Stimulated activated CD8-positive, alpha-beta memory T cell treated with anti-CD3 and anti-CD28 coated beads, Interleukin-4, amount 100 ng/mL, for 1 hour (primary cell): ENCODE measurements at places on chromosomes 1 and 21.

DNA sequence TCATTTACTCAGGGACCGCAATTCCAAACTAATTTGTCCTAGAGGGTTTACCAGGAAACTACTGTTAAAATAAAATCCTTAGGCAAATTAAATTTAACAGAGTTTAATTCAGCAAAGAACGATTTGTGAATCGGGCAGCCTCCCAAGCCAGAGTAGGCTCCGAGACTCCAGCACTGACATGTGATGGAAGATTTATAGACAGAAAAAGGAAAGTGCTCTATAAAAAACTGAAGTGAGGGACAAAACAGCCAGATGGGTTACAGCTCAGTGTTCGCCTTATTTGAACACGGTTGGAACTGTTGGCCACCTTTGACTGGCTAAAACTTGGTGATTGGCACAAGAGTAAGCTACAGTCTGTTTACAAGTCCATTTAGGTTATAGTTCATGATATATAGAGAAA is 35.2 kb upstream of the RCSD1 start:
- no peak for DNase-seq

DNA sequence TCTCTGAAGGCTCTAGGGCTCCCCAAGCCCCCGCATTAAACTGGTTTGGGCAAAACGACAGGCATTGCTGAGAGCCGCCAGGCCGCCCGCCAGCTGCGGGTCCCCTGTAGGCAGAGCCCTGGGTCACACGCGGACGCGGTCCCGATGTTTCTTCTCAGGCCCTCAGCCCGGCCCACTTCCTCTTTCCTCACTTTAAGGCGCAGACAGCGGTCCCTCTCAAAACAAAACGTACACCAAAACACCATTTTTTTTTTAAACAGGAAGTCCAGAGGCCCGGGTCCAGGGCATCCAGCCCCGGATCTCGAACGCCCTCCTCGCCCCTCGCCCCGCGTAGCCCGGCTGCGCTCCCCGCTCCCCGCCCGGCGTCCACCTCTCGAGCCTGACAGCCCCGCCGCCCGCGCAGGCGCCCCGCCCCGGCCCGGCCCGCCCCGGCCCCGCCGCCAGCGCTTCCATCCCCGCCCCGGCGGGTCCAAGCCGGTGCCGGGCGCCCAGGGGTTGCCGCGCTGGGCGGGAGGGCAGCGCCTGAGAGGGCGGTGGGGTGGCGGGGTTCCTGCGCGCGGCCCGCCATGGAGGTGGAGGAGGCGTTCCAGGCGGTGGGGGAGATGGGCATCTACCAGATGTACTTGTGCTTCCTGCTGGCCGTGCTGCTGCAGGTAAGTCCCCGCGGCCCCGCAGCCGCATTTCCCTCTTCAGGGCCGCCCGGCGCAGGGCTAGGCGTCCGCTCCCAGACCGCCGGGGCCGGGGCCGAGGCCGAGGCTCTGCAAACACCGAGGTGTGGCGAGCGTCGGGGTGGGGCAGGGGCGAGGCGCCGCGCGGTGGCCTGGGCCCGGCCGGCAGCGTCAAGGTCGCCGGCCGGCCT is at the start of gene SLC22A15:
Gene SLC22A15 (plus strand): TSS at position 452 of the 859 bp plus-strand sequence. CDS start 115 bp downstream, at position 567.
- DNase-seq: peak; percentile 2

GRCh38 chr1:77100875-77101274 is 118.4 kb downstream of the PIGK start:
- DNase-seq: no peak

DNA sequence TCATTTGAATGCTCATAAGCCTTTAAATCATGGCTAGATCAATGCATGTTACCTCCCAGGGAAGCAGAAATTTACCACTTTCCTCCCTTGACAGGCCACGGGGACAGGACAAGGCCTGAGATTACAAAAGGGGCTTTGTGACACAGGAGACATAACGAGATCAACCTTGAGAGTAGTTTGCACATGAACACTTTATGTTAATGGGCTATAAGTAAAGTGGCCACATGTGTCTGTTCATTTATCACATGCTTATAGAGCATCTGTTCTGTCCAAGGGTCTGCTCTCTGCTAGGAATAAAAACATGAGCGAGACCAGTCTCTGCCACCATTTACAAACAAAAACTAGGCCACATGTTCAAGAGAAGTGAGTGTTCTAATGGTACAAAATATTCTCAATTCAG is 144.1 kb upstream of the C8B start:
- no peak for DNase-seq

DNA sequence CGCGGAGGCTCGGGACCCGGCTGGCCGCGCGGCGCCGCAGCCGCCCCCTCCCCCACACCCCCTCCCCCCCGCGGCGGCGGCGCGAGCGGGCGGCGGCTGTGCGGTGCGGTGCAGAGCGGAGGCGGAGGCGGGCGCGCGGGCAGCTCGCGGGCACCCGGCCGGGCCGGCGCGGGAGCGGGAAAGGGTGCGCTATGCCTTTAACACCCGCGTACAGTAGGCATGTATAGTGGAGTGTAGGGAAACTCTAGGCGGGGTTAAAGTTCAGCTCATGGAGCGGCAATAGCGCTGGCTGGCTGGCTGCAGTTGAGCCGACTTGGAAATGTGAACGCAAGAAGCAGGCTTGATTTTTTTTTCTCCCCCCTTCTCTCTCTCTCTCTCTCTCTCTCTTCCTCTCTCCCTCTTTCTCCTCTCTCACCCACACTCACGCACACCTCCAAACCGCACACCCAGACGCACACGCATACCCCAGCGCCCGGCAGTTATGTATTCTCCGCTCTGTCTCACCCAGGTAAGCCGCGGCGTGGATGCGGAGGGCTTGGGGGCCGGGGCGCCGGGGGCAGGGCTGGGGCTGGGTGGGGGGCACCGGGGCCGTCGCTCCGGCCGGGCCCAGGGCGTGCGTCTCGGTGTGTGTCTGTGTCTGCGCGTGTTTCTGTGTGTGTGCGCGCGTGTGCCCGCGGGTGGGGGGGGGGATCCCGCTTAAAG is at the start of gene NFIA:
Gene NFIA (plus strand): TSS at position 251 of the 702 bp plus-strand sequence.
- no peak for DNase-seq

- DNase-seq: no peak
These were observed 42.2 kb downstream of the RAP1GAP start for GRCh38 chr1:21626921-21627339.

DNA sequence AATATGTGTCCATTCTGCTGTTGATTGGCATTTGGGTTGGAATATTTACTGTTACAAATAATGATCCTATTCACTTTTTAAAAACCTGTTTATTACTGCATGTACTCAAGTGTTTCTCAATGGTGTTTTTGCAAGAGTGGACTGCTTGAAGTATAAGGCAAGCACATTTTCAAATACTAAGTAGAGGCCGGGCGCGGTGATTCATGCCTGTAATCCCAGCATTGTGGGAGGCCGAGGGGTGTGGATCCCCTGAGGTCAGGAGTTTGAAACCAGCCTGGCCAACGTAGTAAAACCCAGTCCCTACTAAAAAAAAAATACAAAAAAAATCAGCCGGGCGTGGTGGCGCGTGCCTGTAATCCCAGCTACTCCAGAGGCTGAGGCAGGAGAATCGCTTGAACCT is 276.9 kb upstream of the ADGRL4 start:
- DNase-seq: no peak

GRCh38 chr1:170351366-170351946 is 180.5 kb upstream of the GORAB start:
- DNase-seq: no peak

DNA sequence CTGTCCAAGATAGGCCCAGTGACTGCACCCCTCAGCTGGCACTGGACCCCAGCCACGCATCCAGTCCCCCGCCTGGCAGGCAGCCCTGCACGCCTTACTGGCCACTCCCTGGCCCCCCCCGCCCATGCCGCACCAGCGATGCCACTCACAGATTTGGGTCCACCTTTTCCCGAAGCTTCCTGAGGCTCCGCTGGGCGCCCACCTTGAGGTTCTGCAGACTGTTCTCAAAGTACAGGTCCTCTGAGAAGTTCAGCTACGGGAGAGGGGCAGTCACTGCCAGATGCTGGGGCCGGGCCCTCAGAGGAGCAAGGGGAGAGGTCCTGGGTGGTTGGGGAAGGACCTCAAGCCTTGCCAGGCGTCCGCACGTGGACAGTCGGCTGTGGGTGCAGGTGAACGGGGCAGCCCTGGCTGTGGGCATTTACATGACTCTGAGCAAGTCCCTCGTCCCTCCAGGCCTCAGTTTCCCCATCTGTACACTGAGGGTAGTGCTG is 8.1 kb downstream of the PRXL2B start:
- DNase-seq: no peak

- DNase-seq: no peak
These were observed 32.2 kb upstream of the IFNAR2 start for GRCh38 chr21:33197496-33197895.

DNA sequence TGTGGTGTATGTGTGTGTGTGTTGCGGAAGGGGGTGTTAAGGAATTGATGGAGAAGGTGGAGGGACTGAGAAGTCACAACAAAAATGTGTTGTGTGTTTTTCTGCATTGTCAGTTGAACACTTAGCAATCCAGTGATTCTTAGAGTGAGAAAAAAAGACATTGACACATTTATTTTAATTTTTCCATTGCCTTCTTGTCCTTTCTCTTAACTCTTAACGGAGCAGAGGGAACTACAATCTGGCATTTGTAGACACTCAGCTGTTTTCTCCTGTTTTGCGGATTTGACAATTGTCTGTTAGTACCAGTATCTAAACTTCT is 725 bp downstream of the C1orf53 start:
- DNase-seq: no peak

- DNase-seq: no peak
These were observed 23.2 kb downstream of the SKI start for GRCh38 chr1:2251363-2251762.

- no peak for DNase-seq
These were observed 52.8 kb downstream of the RAP1GAP start for GRCh38 chr1:21616372-21616771.

DNA sequence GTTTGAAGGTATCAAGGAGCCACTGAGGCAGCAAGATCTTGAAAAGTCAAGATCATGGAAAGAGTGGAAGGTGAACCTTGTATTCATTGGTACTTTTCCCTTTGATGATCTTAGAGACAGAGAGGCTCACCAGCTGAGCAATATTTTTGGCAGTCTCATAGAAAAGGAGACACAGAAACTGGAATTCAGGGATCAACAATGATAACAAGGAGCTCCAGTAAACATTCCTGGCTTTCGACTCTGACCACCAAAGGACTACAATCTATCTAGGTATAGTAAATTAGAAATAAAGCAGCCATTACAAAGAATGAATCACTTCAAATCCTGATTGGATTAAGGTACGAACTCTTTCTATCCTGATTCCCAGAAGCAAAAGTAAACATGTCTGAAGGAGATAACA is 615.4 kb downstream of the KIF26B start:
- no peak for DNase-seq

DNA sequence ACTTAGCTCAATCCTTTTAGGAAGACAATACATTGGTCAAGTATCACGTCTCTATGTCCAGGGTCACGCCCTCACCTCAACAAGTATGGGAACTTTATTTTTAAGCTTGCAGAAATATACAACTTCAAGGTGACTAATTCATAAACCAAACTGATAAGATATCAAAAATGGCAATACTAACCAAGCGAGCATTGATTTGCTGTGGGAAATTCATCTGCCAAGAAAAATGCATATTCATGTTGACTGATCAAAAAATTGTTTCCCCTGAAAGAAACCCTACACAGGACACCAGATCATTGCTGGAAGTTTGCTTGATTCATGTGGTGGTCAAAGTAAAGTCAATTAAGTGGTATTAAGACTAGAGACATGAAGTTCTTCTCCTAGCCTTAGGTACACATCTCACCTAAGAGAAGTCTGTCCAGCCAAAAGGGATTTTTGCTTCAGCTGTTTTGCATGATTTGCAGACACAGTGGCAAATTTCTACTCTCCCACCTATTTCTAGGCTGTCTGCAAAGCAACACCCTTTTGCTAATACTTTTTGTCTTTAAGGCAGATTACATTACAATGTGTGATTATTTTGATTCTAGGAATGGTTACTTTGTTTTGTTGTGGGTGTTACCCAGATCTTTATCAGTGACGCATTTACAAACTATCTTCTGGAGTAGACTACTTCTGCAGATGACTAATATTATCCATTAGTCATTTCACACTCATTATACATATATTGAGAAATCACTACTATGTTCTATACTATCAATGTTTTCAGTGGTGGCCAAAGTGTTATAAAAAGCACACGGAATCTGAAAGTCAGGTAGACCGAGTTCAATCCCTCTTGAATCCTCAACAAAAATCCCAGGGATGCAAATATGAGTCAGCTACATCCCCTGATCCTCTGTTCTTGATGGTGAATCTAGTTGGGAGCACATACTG is 12.4 kb downstream of the SAMSN1 start:
- no peak for DNase-seq

- DNase-seq: no peak
These were observed 47.2 kb downstream of the CAPN9 start for GRCh38 chr1:230794431-230794830.

- DNase-seq: no peak
These were observed 221.9 kb upstream of the KCTD3 start for GRCh38 chr1:215345208-215345607.

DNA sequence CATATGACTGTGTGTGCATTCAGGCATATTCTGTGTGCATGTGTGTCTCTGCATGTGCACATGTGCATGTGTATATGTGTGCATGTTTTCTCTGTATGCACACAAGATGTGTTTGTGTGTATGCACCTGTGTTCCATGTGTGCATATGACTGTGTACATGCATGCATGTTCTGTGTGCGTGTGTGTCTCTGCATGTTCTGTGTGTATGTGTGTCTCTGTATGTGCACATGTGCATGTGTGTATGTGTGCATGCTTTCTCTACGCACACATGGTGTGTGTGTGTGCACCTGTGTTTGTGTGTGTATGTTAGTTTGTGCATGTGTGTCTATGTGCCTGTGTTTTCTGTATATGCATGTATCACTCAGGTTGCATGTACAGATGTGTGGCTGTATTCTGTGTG is 42.3 kb downstream of the AJAP1 start:
- no peak for DNase-seq

DNA sequence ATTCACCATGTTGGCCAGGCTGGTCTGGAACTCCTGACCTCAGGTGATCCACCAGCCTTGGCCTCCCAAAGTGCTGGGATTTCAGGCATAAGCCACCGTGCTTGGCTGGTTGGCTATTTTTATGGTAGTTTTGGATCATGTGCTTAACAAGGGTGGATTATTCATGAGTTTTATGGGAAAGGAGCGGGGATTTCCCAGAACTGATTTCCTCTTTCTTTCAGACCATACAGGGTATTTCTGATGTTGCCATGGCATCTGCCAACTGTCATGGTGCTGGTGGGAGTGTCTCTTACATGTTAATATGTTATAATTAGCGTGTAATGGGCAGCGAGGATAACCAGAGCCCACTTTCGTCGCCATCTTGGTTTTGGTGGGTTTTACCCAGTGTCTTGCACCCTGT is 3.2 kb downstream of the TRPM2 start:
- DNase-seq: no peak

GRCh38 chr1:11298390-11299224 is 25.6 kb downstream of the UBIAD1 start:
- no peak for DNase-seq

DNA sequence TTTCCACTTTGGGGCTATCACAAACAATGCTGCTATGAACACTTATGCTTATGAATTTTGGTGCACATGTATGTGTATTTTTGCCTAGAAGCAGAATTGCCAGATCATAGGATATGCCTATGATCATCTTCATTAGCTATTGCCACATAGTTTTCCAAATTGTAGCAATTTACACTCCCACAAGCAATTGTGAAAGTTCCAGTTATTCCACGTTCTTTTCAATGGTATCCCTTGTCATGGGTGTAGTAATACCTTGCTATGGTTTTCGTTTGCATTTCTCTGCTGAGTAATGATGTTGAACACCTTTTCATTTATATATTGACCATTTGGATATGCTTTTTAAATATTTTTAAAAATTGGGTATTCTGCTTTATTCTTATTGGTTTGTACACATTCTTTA is 82.6 kb downstream of the MTR start:
- DNase-seq: no peak

GRCh38 chr1:245327842-245328241 is 173.1 kb downstream of the KIF26B start:
- no peak for DNase-seq
